ENCODE measurements at places on chromosomes 12 and 14.
A peak's percentile ranks its signal among the peaks of the same experiment; 100 is the strongest.

GRCh38 chr12:120413901-120414695, 23.8 kb upstream of the COX6A1 start:
- no peak for DNase-seq

DNA sequence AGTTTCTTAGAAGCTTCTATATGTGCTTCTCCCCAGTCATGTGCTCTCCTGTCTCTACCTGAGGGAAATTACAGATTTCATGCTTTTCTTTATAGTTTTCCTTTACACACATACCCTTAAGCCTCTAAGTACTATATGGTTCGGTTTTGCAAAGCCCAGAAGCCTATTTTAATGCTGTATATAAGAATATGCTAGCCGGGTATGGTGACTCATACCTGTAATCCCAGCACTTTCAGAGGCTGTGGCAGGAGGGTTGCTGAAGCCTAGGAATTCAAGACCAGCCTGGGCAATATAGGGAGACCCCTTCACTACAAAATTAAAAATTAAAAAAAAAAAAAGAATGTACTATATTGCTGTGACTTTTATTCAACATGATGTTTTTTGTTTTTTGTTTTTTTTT, 15.4 kb downstream of the DGLUCY start:
- DNase-seq: no peak

- peak; percentile 70 for DNase-seq
Observed at GRCh38 chr12:70366581-70367257, 629 bp downstream of the KCNMB4 start.

DNA sequence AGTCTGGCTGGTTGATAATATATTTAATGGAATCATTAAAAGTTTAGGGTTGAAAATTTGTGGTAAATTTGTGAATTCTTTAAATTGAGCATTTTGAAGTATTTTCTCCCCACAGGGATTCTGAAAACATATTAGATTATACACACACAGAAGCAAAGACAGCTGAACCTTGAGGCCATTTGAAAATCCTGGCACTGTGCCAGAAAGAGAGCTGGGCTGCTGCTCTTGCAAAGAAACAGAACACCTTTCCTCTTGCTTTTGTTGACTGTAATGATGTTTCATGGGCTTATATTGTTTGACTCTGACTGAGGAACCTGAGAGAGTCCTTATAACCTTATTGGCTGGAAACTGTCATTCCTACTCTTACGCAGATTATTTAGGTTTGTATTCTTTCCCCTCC, 4.8 kb downstream of the RNF34 start:
- peak; percentile 31 for DNase-seq

DNA sequence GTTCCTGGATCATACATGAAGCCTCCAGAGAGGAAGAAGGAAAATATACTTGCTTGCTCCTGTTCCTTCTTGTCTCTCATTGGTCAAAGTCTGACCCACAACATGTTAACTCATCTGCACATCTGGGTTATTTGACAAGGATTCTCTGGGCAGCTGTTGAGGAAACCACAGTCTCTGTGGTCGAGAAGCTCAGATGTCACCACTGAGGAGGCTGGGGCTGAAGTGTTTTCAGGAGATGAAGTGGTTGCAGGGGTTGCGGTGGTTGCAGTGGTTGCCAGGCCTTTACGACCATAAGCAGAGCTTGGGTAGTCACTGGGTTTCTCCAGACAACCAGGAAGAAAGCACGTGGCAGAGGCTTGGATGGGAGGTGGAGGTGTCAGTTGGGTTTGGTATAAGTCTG, 265.0 kb upstream of the LRIG3 start:
- no peak for DNase-seq

- no peak for DNase-seq
Observed at GRCh38 chr12:114163771-114164170, 197.6 kb upstream of the RBM19 start.

DNA sequence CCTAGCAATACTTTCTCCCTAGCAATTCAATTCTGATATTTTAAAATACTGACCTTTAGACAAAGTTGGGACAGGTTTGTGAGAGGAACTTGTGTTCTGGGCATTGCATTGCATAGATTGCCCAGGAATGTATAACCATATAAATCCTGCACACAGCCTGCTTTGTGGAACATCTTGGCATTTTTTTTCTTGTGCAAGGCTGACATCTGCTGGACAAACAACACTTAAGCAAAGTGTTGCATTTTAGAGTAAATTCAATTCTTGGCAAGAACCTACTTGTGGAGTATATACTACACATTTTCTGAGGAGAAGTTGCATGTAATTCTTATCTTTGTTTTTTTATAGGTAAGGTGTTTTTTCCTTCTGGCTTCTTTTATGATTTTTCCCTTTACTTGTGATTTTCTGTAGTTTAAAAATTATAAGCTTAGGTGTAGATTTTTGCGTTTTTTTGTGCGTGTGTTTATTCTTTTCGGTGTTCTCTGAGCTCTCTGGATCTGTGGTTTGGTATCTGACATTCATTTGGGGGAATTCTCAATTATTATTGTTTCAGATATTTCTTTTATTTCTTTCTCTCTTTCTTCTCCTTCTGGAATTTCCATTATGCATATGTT, 26.4 kb downstream of the TESPA1 start:
- DNase-seq: peak; percentile 78

DNA sequence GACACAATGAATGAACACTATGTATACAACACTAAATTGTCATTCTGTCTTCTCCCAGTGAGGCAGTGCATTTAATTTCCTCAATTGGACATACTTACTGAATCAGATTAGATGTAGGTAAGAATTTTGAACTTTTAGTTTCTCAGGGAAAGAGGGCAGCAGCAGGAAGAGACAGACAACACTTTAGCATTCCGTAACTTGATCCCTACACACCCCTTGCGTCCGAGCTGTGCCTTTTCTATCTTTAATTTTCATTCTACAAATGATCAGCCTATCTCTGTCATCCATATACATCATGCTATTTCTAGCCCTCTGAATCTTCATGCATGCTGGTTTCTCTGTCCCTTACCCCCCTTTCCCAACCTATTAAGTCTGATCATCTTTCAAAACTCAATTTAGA, 358.0 kb upstream of the RPL10L start:
- no peak for DNase-seq

DNA sequence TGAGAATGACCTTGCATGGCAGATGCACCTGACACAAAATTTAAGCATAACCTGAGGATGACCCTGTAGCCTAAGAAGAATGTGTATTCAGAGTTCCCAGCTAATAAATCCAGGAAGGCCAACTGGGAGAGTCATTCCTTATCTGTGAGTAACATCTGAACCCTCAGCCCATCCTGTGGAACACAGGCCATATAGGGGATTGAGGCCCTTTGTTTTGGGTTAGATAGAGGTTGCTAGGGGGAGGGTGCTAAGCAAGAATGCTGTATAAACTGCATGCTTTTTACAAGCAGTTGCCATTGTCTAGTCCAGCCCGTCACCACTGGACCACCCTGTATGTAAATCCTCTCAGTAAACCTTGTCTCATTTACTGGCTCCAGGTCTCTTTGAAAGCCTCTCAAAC, 77.0 kb downstream of the BICD1 start:
- no peak for DNase-seq

DNA sequence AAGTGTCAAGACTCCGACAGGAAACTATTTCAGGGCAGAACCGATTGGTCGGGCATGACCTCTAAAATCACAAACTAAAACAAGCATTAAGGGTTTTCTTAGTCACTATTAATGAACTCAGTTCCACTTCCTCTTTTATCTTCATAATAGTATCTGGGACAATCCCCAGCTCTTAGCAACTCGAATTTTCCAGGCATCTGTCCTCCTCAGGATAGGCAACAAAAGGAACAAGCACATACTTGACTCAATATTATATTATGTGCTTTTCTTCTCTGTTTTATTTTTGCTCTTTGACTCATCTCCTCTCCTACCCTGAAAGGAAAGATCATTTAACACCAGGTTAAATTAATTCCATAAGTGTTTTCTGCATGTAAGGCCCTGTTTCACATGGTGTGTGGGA, 638.3 kb upstream of the TBX3 start:
- no peak for DNase-seq

DNA sequence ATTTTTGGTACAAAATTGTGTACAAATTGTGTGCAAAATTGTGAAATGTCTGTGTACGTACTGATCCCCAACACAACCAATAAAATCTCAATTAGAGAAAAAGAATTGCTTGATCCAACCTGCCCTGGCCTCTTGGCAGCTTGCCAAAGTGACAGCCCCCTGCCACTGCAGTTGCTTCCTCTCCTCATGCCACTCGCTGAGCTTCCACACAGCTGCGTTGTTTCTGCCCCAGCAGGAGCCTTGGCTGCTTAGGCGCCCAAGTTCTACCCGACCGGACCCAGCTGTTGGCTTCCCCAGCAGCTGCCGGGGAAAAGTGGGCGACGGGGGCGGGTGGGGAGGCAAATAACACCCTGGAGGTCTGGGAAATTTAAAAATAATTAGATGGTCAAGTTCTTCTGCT, 171.8 kb upstream of the ATF7IP start:
- no peak for DNase-seq

- no peak for DNase-seq
Observed at GRCh38 chr12:49933796-49934195, 16.7 kb upstream of the AQP2 start.

GRCh38 chr12:57205931-57206330, 10.7 kb upstream of the NXPH4 start:
- no peak for DNase-seq

Data from cerebellar cortex (tissue), 1 donor.